ENCODE measurements at places on chromosomes 2 and 18. TPM values are rescaled to one million over a fixed set of nuclear protein-coding genes. Genes with fewer than 3 reads are reported as not detected.

- DNase-seq: no peak
These were observed 3.9 kb downstream of the DUSP28 start for GRCh38 chr2:240563951-240564560.

DCC gene
- not detected for total RNA-seq

FOXD4L1 gene
- 0.72 TPM for total RNA-seq

- no peak for DNase-seq
These were observed 18.0 kb downstream of the C2orf74 start for GRCh38 chr2:61179701-61180639.

ABCG5 gene
- not detected for total RNA-seq

CELF4 gene
- total RNA-seq: not detected

VWA3B gene
- total RNA-seq: not detected

DNA sequence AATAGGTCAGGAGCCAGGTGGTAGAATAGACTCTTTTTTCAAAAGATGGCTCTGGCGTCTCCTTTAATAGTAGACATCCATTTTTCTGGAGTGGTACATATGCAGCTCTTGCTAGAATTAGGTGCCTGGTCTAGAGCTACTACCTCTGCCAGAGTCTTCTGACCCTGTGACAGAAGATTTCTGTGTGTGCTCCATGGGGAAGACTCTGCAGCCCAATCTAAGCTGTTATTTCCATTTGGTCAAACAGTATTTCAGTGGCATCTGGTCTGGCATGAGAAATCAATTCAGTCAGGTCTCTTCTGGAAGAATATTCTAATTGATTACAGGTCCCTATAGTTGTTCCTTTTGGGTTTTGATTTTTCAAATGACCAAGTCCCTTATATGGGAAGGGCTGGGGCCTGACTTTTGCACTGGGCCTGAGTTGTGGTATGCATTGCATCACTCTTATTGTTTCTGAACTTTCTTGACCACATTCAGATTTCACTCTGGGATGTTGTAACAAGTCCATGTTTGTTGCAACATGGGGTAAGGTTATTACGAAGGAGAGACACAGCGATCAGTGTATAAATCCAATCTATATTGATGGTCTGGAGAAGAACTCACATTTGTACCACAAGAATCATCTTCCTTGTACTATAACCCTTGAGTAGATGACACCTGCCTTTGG lies 12.1 kb downstream of the MXD1 start:
- no peak for DNase-seq

- DNase-seq: peak; percentile 81
These were observed 147.8 kb upstream of the ERBB4 start for GRCh38 chr2:212686285-212686895.

DNA sequence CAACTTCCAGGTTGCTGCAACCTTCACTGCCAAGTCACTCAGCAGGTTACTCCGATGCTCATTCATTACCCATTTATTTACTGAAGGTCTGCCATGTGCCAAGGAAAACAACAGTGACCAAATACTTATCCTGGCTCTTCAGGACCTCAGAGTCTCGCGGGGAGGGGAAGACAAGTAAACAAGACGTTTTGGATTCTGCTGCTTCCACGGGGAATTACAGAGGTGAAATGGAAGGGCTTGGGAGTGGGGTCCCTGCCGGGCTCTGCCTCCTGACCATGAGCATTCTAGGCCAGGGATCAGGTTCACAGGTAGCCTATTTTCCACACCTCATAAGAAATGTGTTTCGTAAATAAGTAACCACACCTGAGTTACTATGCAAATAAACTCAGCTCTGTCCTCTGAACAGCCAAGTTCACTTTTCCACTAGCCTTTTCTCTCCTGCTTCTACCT lies 68.1 kb downstream of the CLHC1 start:
- DNase-seq: no peak

GRCh38 chr2:224764565-224765236 lies 48.5 kb upstream of the CCDC195 start:
- no peak for DNase-seq

TCF23 gene
- not detected for total RNA-seq

All from Karpas-422 (cell line).